ENCODE measurements at places on chromosomes 1 and 21.
A peak's percentile ranks its signal among the peaks of the same experiment; 100 is the strongest.

- peak; percentile 24 for DNase-seq
These were observed 724 bp downstream of the ST7L start for GRCh38 chr1:112618114-112618720.

DNA sequence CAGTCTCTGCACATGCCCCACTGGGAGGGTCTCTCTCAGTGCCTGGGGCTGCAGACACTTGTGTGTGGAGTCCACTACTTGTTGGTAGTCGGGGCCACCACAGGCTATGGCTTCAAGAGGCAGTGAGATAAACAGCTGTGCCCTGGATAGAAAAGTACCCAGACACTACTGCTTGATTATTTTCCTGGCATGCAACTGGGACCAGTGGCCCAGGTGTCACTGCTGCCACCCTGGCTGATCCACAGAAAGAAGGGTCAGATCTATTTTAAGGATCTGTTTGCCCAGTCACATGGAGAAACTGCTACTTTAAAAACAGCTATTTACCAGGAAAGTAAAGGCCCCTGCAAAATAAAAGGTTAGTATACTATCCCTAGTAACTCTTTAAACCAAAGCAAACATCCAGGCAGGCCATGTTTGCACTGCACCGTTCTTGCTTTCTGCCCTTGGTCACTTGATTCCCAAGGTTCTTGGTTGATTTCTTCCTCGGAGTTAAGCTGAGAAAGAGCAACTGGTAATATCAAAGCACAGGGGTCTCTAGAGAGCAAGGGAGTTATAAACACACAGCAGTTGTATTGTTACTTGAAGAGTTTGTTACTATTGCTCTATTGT, 99.9 kb downstream of the GLUL start:
- DNase-seq, result no peak

DNA sequence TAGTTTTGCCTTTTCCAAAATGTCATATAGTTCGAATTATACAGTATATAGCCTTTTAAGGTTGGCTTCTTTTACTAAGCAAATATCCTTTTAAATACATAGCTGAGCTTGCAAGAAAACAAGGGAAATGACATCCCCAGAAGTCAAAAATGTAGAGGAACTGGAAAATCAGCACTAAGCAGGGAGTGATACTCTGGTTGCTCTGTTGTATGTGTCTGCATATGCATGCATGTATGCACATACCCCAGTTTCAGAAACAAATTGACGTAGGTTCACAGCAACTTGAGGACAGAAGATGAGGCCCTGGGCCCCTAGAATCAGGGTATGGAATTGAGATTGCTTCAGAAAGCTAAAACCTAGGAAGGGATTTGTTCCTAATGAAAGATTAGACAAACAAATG, 75.1 kb upstream of the GNG4 start:
- no peak for DNase-seq

DNA sequence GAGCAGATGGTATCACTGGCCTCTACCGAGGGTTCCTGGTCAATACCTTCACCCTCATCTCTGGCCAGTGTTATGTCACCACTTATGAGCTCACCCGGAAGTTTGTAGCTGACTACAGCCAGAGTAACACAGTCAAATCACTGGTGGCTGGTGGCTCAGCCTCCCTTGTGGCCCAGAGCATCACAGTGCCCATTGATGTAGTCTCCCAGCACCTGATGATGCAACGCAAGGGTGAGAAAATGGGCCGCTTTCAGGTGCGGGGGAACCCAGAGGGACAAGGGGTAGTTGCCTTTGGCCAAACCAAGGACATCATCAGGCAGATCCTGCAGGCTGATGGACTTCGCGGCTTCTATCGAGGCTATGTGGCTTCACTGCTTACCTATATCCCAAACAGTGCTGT, 6.1 kb downstream of the SLC25A44 start:
- no peak for DNase-seq

DNA sequence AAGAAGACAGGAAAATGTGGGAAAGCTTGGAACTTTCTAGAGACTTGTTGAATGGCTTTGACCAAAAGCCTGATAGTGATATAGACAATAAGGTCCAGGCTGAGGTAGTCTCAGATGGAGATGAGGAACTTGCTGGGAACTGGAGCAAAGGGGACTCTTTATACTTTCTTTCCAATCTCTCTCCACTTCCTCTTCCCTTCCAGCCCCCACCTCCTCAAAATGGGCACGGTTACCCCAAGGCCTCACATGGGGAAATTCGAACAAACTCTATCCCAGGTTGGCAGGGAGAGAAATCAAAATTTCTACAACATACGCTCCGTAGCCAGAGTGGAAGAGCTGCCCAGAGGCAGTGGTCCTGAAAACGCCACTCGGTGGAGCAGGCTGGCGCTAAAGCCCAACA, 15.2 kb downstream of the PPT1 start:
- DNase-seq, result no peak

- no peak for DNase-seq
These were observed 88.3 kb upstream of the HP1BP3 start for GRCh38 chr1:20875198-20875973.

DNA sequence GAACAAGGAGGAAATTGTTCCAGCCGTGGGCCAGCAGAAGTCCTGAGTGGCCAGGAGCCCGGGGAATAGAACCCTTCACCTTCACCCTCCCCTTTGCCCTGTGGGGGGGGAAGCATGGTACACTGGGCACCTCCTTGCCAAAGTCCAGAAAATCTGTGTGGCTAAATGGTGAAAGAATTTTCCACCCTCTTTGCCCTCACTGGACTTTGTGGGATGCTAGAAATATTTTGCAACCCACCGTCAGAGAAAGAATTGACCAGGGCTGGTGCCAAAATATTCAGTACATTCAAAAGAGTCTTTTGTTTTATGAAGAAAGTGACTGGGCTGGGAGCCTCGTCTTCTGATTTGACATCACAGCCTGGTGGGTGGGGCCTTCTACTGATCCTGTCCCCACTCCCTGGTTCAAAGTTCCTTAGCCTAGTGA, 14.6 kb downstream of the NFASC start:
- peak; percentile 90 for DNase-seq

DNA sequence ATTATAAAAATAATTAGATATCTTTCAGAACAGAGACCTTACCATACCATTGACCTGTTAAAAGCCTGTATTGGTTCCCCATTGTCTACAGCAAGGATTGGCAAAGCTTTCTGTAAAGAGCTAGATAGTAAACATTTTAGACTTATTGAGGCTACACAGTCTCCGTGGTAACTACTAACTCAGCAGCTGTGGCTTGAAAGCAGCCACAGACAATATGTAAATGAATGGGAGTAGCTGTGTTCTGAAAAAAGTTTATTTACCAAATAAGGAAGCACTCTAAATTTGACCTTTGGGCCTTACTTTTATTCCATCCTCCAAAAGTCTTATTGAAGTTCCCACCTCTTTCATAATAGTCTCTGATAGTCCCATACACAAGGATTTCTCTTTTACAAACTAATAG, 39.7 kb downstream of the NUP210L start:
- DNase-seq, result no peak

GRCh38 chr1:110024613-110025012, 9.8 kb upstream of the STRIP1 start:
- no peak for DNase-seq

DNA sequence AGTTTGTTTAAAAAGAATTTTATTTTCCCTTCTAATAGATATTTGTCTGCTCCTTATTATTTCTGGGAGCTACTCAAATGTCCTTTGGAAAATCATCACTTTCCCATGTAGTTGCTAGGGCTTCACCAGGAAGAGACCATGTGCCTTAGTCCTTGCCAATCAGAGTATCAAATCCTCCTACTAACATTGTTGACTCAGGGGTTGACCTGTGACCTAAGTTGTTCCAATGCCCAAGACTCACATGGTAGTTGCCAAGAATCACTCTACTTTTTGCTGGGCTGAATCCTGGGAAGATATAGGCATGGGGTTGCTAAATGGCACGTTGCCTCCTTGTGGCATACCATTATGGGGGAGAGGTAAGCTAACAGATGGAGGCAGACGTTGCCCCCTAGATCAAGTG, 58.2 kb upstream of the FOXD3 start:
- DNase-seq, result no peak

- no peak for DNase-seq
These were observed 464.8 kb downstream of the PTBP2 start for GRCh38 chr1:97186381-97186780.

GRCh38 chr1:12412439-12412838, 182.6 kb downstream of the VPS13D start:
- no peak for DNase-seq

DNA sequence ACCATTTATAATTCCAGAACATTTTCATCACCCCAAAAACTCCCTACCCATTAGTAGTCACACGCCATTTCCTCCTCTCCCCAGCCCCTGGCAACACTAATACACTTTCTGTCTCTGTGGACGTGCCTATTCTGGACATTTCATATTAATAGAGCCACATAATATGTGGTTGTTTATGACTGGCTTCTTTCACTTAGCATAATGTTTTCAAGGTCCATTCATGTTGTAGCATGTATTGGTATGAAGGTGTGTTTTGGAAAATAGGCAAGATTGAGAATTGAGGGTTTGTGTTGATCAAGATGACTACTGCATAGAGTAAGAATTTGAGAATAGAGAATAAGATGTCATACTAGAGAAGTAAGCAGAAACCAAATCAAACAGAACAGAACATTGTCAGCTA, 67.5 kb downstream of the ZFYVE9 start:
- no peak for DNase-seq

DNA sequence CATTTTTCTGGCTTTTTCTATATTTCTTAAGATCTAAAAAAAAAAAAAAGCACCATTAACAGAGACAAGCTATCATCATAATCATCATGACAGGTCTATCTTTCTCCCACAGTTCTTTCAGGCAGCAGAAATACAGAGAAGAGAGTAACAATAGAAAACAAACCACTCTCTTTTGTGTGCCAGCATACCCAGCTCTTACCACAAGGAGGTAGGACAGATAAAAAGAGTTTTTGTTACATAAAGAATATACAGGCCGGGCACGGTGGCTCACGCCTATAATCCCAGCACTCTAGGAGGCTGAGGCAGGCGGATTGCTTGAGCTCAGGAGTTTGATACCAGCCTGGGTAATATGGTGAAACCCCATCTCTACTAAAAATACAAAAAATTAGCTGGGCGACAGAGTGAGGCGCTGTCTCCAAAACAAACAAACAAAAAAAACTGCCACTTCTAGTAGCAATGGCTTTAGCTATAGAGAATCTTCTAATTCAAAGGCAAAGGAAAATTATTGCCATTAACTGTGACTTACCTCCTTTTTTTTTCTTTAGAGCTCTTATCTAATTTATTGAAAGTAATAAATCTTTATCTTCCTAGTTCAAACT, 39.7 kb downstream of the ANKRD13C start:
- no peak for DNase-seq

Data from AG10803 (cell line).